ENCODE measurements at places on chromosomes 4 and X.

DNA sequence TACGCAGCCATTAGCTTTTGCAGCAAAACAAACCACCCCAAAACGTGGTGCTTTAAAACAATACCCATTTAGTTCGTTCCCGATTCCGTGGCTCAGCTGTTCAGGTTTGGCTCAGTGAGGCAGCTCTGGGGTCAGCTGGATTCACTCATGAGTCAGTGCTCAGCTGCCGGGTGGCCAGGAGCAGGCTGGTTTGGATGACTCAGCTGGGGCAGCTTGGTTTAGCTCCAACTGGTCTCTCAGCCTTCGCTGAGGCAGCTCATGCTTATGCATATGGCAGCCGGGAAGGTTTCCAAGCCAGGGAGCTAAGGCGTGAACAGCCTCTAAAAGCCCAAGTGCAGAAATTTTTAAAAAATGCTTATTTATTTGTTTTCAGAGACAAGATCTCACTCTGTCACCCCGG is 13.3 kb upstream of the CD99 start:
- DNase-seq = peak; percentile 50

GRCh38 chrX:55111578-55112254 is 22.9 kb downstream of the PAGE2 start:
- no peak for DNase-seq

DNA sequence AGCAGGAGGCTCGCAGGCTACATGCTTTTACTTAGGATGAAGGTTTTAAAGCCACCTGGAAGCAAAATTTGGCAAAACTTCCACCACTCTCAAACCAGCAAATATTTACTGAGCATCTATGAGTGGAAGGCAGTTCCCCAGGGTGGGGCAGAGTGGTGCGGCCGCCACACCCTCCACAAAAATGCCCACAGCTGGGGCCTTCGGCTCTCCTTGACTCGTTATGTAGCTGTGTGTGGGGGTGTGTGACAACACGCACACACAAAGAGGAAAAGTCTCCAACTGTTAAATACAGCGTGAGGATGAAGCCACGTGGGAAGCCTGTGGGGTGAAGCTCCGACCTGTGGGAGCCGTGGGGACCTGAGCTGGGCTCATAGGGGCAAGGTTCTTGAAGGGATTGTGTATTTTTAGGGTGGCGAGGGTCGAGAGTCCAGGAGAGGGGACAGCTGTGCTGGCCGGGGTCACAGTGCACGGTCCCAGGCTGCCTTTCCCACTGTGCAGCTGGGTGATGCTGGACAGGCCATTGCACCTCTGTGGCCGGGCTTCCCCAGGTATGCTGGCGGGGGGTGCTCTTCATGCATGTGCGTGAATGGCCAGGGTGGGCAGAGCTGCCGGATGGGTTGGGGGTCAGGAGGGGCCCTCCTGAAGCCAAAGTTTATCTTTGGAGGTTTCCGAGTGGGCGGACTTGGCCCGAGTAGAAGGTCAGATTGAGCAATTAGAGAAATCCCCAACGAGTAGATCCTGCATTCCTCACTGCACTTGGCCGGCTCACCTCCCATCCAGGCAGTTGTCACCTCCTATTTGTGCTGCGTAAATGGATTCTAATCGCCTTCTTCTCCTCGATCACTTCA is 25.4 kb downstream of the SORCS2 start:
- DNase-seq = no peak

GRCh38 chr4:134636338-134637051 is 434.9 kb upstream of the PABPC4L start:
- DNase-seq = no peak

GRCh38 chr4:88097781-88098180 is 60.7 kb downstream of the ABCG2 start:
- no peak for DNase-seq

DNA sequence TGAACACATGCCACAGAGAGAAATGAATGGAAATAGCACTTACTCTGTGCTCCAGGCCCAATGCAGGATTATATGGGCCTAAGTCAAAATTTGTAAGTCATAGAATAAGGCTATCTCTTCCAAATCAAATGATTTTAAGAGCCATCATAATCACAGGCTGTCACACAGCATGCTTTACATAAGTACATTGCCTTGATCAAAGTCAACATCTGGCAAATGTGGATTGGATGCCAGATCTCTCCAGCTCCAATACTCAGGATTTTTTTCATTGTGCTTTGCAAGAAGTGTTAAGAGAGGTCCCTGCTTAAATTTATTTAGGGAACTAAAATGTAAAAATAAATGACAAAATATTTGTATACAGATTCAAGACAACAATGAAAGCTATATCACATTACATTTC is 299.9 kb downstream of the PRDM5 start:
- DNase-seq = no peak

DNA sequence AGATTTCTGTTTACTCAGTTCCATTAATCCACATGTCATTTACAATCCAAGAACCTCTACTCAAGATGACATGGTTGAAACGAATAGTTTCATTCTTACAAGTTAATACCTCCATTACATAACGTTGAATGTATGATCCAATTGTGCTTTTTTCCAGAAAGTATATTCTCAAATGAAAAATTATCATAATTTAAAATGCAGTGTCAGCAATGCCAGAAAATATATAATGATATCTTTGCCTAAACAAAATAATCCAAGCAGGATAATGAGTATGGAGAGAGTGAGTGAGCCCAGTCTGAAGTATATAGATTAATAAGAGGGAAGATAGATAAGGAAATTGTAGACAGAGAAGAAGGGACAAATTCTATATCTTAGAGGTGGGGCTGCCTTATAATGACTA is 505.0 kb downstream of the CENPC start:
- no peak for DNase-seq

DNA sequence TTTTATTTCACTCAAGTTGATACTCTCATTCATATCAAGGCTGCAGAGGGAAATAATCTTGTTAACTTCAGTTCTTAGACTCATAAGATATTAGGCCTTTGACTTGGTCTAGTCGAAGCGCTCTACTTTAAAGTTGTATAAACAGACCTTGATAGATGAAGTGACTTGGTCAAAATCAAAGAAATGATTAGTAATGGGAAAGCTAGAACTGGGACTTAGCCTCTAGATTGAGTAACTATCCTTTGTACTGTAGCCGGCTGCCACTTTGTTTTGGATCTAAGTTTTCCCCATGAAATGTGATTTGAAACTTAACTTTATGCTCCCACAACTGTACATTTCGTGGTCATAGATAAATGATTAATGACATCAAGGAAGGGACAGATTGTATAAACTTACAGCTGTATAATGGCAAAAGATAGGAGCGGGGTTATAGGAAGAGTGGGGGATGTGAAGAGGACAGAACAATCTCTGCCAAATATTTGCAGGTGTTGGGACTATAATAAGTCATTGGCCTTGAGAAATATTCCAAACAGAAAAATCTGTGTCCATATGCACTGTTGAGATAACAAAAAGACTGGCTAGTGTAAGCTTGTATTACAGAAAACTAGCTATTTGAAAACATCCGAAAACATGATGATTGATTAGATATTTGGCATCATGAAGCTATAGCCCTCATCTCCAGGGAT is 17.2 kb downstream of the MID2 start:
- no peak for DNase-seq

DNA sequence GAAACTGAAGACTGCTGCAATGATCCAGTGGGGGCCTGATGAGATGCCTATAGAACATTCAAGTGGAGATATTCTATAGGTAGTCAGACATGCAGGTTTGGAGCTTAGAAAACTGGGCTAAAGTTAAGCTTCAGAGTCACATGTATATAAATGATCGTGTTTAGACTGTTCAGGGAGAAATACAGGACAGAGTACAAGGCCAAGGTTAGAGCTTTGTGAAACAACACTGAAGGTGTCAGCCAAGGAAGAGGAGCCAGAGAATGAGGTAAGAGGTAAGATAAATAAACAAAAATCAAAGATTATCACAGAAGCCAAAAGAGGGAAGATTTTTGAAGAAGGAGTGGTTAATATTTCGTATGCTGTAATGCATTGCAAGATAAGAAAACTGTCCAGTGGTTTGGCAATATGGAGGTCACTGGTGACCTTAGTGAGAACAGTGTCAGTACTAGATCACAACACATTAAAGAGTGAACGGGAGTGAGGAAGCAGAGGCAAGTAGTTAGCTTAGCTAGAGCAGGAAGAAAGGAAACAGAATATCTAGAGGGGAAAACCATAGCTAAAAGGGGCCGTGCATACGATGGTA is 58.0 kb upstream of the KLHL13 start:
- no peak for DNase-seq

GRCh38 chrX:136768469-136769084 is 12.2 kb downstream of the ARHGEF6 start:
- peak; percentile 90 for DNase-seq

- DNase-seq = peak; percentile 26
Observed at GRCh38 chr4:172202480-172203076, 389.4 kb downstream of the GALNTL6 start.

DNA sequence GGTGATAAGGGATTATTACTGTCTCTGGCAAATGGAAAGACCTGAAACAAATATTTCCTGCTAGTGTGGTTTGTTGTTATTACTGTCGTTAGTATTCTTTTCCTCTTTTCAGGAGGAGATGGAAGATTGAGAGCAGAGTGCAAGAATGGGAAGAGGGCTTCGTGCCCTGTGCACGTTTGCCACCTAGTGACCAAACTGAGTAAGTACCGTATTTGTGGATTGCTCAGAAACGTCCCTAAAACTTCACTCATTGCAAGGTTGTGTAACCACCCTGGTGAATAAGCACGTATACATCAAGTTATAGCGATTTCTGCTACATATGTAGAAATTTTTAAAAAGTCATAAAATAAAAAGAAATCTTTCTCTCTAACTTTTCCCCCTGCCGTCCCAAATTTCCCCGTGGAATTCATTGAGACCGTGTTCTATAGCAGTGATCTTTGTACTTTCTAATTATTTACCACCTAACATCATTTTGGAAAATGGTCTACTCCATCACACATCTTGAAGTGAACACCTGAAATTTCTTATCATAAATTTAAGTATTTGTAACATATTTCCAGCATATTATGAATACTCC is 24.3 kb downstream of the LINC00632 start:
- peak; percentile 39 for DNase-seq

- DNase-seq = no peak
Observed at GRCh38 chrX:3585719-3586118, 127.7 kb downstream of the PRKX start.

- DNase-seq = no peak
Observed at GRCh38 chr4:19592391-19592790, 659.3 kb upstream of the SLIT2 start.

DNA sequence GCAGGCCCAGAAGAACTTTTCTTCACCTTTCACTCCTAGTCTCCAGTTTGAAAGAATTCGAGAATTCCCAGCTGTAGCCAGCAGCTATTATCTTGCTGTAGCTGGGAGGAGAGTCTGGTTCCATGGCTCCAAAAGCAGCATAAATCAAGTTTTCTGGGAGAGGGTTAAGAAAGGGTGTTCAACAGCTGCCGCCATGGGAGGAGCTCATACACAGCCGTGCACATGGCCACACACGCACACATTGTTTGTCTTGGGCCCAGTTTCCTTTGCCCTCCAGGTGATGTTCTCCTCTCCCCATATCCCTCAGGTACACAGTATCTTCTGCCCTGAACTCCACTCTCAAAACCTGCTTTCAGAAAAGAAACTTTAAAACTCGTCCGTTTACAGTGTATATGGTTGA is 4.1 kb upstream of the GPC3 start:
- no peak for DNase-seq

DNA sequence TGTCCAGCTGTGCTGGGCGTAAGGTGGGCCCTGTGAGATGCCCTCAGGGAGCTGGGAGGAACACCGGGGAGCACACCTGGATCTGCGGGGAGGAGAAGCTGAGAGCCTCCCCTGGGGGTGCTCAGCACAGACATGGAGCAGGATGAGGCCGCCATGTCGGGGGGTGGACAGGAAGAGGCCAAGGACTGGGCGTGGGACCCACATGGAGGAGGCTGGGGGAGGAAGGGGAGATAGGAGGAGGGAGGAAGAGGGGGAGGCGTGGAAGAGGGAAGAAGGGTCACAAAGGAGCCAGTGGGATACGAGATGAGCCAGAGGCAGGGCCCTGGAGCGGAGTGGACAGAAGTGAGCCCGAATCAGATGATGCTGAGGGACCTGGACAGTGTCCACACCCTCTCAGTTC is 66.3 kb downstream of the ZFYVE28 start:
- no peak for DNase-seq

GRCh38 chr4:165476214-165477098 is 97.6 kb downstream of the CPE start:
- no peak for DNase-seq

GRCh38 chr4:53059256-53059655 is 197.1 kb downstream of the RASL11B start:
- DNase-seq = no peak

DNA sequence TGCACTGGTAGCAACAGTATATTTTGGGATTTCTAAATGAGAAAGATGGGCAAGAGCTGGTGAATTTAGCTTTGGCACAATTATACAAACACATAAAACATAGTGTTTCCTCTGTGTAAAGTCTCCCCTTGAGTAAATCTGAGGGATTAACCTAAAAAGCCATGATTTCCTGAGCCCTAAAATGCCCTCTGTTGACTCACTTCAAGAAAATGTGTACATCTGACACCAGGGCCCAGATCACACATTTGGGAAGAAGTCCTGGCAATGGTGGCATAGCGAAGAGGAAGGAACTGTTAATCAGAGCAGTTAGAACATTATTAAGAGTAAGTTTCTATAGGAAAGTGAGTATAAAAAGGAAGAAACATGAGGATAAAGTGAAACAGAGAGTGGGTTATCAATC is 338.5 kb downstream of the SPOCK3 start:
- DNase-seq = no peak

- no peak for DNase-seq
Observed at GRCh38 chrX:55029291-55029690, 1.5 kb downstream of the ALAS2 start.

- DNase-seq = no peak
Observed at GRCh38 chr4:15864651-15865566, 73.6 kb downstream of the FGFBP1 start.

DNA sequence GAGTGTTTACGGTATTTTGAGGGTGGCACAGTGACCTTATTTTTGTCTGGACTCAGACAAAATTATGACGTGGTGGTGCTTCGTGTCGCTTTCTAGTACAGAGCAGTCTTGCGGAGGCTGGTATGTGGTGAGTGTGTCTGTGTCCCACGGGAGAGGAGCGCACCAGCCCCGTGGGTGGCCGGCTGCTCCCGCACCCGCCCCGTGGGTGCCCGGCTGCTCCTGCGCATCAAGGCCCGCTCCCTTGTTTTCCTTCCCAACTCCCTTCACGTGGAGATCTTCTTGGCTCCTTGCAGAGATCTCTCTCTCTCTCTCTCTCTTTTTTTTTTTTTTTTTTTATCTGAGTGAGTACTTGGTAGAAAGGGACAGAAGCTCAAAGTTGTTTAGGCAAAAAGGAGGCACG is 12.2 kb upstream of the FAM149A start:
- DNase-seq = no peak

DNA sequence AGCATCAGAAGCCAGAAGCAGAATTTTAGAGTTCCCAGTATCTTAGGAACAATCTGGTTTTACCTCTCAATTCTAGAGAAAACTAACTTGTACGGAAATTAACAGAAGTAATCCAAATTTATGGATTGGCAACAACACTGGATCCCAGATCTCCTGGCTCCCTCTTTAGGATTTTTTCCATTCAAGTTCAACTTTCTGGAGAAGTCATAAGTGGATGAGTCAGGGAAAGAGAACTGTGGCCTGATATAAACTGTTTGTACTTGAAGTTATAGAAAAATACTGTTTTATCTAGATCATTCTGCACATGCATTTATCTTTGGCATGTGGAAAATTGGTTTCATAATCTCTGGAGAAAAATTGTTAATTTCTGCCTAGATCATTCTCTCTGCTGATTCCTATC is 380.4 kb downstream of the PCDH7 start:
- no peak for DNase-seq

All from suppressor macrophage treated with lipopolysaccharide for 4 hours (primary cell).